ENCODE measurements at places on chromosomes 12 and 14. TPM values are rescaled to one million over a fixed set of nuclear protein-coding genes. Genes with fewer than 3 reads are reported as not detected.

Gene LRRC10
- not detected for total RNA-seq

- no peaks in the 10 kb centered on the region for H3K27me3 ChIP-seq
- H3K4me3 ChIP-seq, result no peak overlapping the region
- H3K4me1 ChIP-seq, result no peaks in the 10 kb centered on the region
These were observed 273.7 kb downstream of the DAD1 start for GRCh38 chr14:22315336-22315735.

DNA sequence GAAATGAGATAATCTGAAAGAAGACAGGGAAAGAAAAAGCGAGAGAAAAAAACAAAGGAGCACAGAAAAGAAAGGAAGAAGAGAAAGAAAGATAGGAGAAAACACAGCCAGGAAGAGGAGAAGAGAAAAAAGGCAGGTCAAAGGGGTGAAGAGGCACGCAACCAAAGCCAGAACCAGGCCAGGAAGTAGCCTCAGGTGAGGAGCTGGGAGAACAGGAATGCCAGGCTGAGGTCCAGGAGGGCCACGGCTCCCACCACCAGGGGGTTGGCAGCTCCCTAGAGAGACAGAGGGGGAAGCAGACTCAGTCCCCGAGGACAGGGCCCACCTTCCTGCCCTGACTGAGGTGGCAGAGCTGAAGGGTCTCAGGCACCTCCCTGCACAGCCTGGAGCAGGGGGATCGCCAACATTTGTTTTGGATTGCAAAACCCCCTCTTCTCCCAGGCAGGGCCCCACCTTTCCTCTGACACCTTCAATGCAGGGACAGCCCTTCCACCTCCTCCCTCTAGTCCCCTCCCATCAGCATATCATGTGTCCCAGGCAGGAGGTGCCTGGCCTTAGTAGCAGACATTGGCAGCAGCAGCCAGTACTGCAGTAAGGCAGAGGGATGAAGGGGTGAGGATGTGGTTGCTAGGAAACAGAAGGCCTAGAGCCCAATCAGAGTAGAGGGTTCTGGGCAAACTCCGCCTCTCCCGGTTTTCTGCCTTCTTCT is 2.0 kb upstream of the AP1G2 start:
- DNase-seq, result no peak
- H3K4me3 ChIP-seq, result no peak overlapping the region
- peaks cover under 1% of the 10 kb centered on the region for H3K27me3 ChIP-seq
- H3K27ac ChIP-seq, result no peak overlapping the region

DNA sequence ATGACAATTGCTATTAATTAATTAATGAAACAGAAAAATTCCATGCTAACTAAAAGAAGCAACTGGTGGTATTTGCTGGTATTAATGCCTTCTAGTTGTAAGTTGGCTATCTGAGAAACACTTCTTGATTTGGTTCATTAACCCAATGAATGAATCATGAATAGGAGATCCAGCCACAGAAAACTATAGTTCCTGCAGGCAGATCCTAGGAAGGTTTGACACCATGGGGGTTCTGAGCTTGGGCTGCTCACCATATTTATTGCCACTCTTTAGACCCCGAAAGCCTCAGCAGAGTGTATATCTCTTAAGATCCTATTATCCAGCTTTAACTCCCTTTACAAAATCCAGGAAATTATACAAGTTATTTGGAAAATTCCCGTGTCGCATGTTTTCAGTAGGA is 81.4 kb upstream of the REP15 start:
- peaks cover 5% of the 10 kb centered on the region for H3K27me3 ChIP-seq
- no peaks in the 10 kb centered on the region for H3K36me3 ChIP-seq
- H3K27ac ChIP-seq, result no peak overlapping the region
- no peak for DNase-seq
- peaks cover 3% of the 10 kb centered on the region for H3K4me1 ChIP-seq

All from activated CD8-positive, alpha-beta memory T cell treated with anti-CD3 and anti-CD28 coated beads, Interleukin-2, amount 10 ng/mL, durations not matched to agents 7 days and 5 days (primary cell).